ENCODE measurements at places on chromosomes 1 and 21.
A peak's percentile ranks its signal among the peaks of the same experiment; 100 is the strongest.

DNA sequence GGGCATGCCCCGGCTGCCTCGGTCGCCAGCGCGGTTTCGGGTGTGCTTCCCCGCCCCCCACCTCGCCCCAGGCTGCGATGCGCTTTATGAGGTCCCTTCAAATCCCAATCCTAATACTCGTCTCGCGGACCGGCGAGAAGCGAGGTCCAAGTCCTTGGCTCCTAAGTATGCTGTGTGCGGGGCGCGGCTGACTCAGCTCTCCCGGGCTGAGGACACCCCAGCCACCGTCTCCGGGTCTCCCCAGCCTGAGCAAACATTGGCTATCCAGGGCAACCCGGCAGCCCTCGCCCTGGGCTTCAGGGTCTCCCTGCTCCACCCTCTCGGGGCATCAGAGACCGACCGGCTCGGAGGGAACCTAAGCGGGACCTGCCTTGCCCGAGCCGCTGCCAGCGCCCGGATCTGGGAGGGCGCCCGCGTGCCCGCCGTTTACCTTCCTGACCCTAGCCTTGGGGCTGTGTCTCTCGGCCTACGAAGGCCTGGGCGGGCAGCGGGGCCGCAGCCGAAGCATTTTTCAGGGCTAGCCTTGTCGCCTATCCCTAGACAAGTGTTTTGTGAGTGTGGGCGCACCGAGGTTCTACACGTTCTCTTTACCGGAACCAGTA is 1.2 kb downstream of the ITPKB start:
- peak; percentile 18 for DNase-seq

- DNase-seq, result peak; percentile 50
Observed at GRCh38 chr1:240515505-240515904, 96.5 kb downstream of the GREM2 start.

GRCh38 chr1:227929751-227930472 is 17.8 kb downstream of the WNT9A start:
- no peak for DNase-seq

- DNase-seq, result no peak
Observed at GRCh38 chr1:224181453-224181810, 1.6 kb upstream of the DEGS1 start.

DNA sequence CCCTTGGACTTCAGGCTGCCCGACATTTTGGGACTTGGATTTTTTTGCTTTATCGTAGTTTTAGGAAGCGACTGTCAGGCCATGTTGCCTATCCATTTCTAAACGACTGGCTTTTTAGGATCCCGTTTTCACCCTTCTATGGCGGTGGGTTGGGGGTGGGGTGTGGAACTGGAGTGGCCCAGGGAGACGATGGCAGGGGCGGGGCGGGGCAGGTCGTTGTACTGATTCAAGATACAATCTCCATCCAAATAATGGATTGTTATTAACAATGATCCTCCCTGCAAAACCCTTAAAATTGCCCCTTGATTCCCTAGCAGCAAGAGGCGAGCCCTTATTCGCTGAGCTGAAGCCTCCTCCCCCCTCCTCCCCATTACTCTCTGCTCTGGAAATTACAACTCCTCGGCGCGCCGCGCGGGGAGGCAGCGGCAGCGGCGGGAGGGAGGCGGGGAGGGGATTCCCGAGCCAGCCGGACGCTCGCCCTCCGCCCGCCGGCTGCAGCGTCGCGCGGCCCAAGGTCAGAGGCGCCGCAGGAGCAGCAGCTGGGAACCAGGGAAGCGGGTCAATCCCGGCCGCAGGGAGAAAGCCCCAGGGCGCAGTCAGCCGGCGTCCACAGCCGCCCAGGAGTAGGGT is at the start of gene TRIM67:
Gene TRIM67, plus strand, starts transcription at position 392 of the 630 bp plus-strand sequence. CDS start 912 bp downstream, outside the sequence.
- DNase-seq, result no peak

- no peak for DNase-seq
Observed at GRCh38 chr1:156622581-156623297, 3.5 kb downstream of the HAPLN2 start.

GRCh38 chr1:156937883-156938282 is 17.5 kb downstream of the LRRC71 start:
- DNase-seq, result no peak

DNA sequence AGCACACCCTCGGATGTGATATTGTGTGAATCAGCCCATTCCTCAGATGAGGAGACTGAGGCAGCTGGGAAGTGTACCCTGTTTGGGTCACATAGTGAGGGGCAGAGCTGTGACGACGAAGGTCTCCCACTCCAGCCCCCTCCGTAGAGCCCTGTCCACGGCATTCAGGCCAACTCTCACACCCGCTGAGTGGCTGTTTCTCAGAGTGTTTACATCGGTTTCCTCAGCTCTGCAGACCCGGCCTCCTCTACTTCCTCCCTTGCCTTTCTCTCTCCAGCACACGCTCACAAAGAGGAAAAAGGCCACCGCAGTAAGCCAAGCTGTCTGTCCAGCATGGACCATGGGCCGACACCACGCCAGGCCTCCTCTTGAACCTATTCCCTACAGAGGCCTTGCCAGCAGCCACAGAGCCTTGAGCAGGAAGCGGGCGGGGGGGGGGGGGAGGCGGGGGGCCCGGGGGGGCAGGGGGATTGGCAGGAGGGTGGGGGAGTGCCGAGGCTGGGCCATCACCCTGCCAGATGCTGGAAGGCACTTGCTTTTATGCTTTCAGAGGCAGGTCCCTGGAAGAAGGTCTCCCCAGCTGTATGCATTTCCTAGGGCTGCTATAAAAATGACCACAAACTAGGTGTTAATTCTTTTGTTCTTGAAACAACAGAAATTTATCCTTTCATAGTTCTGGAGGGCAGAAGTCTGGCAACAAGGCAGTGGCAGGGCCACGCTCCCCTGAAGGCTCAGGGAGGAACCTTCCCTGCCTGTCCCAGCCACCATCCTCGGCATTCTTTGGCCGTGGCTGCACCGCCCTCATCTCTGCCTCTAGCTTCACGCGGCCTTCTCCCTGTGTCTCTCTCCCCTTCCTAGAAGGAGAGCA is 178.4 kb downstream of the PSMG1 start:
- DNase-seq, result no peak

DNA sequence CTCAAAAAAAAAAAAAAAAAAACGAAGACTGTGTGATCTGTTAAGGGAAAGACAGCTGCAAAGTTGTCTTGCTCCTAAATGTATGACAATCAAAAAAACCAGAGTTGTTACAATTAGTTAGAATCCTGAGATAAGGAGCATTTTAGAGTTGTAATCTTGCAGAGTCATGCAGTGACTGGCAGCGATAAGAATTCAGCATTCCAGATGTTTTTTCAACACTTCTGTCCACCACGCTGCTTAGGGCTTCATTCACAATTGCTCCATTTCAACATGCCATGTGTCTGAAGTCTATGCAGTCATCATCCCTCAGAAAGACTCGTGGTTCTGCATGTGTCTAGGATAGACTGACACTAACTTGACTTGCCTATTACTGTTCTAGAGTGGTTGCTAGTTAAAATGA is 102.4 kb upstream of the BACE2 start:
- DNase-seq, result no peak

DNA sequence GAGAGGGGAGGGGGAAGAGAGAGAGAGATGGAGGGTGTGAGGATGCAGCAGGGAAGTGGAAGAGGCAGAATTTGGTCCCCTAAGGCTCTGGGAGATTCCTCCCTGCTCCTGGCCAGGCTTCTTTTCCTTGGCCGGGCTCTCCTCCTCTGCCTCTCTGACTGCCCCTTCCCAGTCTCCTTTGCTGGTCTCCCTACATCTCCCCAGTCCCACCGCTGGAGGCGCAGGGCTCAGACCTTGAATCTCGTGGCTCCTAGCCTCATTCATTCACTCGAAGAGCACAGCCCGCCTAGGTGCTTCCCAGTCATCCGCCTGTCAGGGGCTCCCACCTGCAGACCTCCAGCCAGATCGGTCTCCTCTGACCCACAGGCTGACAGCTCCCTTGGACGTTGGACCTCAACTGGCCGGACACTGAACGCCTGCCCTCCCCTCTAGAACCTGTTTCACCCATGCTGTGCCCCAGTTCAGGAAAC is 76.5 kb downstream of the VWA5B1 start:
- DNase-seq, result peak; percentile 67

- DNase-seq, result peak; percentile 79
Observed at GRCh38 chr1:102834688-102835320, 273.5 kb downstream of the COL11A1 start.

- no peak for DNase-seq
Observed at GRCh38 chr1:82517586-82517985, 716.9 kb downstream of the ADGRL2 start.

GRCh38 chr21:43879348-43880110 is 14.5 kb downstream of the AGPAT3 start:
- DNase-seq, result no peak

DNA sequence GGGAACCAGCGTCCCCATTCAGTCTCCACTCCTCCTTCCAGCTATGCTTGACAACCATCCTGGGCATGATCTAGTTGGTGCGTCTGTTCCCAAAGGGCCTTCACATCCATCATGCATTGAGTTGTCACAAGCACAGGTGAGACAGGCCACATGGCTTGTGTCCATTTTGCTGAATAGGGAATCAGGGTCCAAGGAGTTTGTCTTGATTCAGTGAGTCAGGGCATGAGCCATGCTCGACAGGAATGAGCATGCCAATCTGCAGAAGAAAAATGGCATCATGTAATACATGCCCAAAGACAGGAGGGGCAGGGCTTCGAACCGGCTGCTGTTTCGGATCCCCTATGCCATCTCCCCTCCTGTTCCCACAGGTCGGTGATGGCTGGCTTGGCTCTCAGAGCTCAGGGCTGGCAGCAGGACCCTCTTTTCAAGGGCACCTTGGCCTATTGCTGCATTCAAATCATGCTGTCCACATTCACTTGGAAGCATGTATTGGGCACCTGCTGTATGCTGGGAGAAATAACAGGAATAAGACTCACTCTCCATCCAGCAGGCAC is 44.5 kb downstream of the PKP1 start:
- no peak for DNase-seq

- no peak for DNase-seq
Observed at GRCh38 chr1:246113555-246114095, 393.5 kb downstream of the SMYD3 start.

DNA sequence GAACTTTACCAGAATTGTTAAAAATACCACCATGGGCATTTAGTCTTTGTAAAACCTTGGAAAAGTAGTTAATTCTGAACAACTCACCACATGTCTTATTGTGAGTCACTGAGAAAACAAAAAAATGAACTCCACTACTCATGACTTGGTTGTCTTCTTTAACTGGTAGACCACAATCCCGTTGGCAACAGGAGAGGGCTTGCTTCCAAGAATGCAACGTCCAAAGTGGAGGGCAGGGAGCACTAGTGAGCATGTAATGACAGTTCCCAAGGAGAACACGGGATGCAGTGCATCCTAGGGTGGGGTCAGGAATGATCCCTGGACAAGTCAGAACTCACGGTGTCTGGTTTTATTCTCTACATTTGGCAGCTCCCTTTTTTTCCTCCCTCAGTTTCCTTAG is 15.2 kb upstream of the HMCN1 start:
- peak; percentile 56 for DNase-seq
